ENCODE measurements at places on chromosomes 16 and 17.

GRCh38 chr16:80318107-80318506 lies 222.7 kb upstream of the DYNLRB2 start:
- DNase-seq: no peak

DNA sequence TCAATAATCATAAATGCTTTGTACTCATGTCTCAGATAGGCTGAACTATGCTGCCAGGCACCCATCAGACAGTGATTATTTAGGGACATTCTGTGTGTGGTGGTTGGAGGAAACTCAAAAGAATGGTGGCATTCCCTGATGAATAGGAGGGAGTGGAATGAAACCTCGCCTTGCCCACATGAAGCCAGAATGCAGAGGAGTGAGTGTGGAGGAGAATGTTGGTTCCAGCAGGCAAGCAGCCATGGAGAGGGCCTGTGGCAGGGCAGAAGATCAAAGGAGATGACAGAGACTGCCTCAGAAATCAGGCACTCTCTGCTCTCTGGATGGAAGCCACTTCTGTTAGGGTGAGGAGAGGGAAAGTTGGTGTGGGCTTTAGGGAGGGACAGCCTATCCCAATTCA lies 22.5 kb downstream of the KCTD19 start:
- peak; percentile 72 for DNase-seq

DNA sequence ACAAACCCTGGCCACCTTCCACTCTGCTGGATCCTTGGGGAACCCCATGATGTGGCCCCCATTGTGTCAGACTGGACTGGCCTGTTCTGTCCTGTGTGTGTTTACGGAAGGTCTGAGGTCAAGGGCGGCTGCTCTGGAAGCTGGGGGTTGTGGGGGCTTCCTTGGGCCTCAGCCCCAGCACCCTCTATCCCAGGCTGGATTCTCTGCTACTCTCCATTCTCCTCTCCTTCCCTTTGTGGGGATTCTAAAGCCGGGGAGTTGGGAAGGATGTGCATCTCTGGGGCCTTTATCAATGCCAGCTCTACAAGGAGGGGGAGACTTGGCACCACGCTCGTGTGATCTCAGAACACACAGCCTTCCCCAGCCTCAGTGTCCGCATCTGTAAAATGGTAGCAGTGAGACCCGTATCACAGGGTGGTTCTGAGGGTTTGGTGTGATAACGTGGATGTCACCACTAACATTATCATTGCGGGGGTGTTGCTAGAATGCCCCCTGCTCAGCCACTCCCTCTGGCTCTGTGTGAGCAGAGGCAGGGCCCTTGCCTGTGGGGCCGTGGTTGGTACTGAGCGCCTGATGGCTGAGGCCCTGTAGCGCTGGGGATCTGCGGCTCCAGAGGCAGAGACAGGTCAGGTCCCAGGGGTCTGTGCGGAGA lies 18.1 kb downstream of the ADGRG1 start:
- DNase-seq: no peak

- DNase-seq: peak; percentile 10
Measured at GRCh38 chr17:67211742-67212141, 33.3 kb downstream of the HELZ start.

DNA sequence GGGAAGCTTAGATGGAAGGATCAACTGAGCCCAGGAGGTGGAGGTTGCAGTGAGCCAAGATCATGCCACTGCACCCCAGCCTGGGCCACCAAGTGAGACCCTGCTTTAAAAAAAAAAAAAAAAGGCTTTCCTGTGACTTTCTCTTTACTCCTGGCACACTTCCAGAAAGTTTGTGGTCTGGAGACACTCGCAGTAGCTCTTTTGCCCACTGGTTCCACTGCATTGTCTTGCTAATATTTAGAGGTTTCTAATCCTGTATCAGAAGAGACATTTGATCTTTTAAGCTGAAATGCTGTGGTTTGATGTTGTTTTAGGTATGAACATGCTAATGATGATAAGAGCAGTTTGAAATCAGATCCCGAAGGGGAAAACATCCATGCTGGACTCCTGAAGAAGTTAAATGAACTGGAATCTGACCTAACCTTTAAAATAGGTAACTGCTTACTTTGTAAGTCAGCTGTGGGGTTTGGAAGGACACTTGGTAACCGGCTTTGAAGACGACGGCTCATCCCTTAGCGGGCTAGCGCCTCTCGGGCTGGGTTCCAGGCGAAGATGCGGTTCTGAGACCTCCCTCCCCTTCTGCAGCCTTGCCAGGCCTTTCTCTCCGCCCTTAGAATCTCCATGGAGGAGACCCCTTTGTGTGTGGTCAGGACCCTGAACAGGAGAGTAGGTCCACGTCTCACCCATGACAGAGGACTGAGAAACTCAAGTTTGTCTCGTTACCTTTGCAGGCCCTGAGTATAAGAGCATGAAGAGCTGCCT lies 23.1 kb downstream of the NTAN1 start:
- DNase-seq: no peak

DNA sequence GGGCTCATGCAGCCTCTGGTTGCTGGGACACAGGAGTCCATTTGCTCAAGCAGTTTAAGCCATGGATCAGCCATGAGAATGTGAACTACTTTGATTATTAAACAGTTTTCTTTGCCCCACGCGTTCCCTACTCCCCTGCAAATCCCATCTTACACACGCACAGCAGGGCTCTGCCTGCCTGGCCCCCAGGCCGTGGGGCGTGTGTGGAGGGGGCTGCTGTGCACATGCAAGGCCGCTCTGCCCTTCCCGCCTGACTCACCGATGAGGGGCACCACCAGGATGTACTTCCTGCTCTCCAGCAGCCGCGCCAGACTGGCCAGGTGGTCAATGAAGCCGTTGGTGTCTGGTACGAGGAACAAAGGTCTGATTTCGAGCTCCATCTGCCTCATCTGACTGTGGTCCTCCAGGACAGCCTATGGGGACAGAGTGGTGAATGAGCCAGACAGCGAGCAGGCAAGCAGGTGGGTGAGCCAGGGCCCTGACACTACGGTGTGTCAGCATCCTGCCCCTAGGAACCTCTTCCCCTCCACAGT lies 13.7 kb downstream of the HIC1 start:
- no peak for DNase-seq

DNA sequence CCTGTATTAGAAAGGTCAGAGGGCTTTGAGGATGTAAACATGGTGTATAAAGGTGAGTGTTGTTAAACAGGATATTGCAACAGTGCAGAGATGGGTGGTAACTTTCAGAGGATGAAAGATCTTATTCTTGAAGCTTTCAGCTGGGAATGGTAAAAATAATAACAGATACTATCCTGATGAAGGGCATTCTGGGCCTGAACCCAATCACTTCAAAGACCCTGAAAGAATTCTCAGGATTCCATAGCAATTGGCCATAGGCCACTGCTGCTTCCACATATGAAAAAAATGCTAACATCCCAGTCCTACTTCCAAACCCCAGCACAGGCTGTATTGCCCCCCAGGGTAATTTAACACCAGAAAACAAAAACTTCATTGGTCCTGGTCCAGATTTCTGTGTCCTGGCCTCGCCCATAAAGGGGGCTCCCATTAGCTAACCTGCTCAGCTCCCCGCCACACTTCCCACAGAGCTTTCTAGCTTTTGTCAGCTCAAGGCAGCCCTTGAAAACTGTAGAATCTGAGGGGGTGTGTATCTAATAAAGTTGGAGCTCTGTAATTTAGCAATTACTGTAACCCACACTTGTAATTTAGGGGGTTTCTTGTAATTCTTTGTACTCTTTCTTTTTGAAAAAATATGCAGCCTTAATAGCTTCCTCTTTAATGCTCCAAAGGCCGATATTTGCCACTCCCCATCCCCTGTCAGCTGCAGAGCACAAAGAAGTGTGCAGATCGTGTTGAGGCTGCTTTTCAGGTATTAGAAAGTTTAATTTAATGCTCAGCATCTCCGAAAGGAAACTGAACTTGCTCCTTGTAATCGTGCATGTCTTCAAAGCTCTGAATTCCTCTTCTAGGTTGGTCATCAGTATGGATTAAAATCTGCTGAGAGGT lies 371.5 kb downstream of the SEC14L1 start:
- DNase-seq: no peak

DNA sequence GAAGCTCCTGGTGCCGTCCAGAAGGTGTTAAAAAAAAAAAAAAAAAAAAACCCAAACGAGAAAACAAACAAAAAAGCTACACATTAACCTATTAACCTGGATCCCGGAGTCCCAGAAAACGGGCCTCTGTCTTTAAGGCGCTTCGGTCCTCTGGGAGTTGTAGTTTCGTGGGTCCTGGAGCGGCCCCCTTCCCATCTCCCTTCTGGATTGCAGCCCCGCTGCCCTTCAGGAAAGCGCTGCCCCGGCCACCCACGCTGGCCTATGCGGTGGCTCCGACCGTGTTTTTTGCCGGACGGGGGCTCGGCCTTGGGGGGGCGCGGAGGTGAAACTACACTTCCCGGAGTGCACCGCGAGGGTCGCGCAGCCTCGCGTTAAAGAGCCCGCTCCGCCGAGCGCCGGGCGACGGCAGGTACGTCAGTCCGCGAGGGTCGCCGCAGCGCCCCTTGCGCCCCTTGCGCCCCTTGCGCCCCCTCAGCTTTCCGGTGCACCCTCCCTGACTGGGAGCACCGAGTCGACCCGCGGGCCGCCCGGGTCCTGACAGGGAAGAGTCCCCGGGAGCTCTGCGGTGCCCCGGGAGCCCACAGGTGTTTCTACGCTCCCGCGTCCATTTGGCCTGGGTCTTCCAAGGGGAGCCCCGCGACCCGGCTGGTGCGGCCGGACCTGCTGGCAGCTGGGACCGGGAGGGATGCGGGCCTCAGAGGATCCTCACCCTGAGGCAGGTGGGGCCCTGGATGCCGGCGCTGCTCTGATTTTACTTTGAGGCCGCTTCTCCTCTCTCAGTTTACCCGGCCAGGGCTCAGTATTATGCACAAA lies at the start of gene FCSK:
FCSK (plus strand) TSS at position 374 of the 813 bp plus-strand sequence. CDS start 8,596 bp downstream, outside the sequence.
- DNase-seq: peak; percentile 78

GRCh38 chr17:67022451-67022810 lies 21.9 kb upstream of the CACNG1 start:
- DNase-seq: no peak

GRCh38 chr17:56913000-56913311 lies 893 bp downstream of the TRIM25 start:
- DNase-seq: no peak

DNA sequence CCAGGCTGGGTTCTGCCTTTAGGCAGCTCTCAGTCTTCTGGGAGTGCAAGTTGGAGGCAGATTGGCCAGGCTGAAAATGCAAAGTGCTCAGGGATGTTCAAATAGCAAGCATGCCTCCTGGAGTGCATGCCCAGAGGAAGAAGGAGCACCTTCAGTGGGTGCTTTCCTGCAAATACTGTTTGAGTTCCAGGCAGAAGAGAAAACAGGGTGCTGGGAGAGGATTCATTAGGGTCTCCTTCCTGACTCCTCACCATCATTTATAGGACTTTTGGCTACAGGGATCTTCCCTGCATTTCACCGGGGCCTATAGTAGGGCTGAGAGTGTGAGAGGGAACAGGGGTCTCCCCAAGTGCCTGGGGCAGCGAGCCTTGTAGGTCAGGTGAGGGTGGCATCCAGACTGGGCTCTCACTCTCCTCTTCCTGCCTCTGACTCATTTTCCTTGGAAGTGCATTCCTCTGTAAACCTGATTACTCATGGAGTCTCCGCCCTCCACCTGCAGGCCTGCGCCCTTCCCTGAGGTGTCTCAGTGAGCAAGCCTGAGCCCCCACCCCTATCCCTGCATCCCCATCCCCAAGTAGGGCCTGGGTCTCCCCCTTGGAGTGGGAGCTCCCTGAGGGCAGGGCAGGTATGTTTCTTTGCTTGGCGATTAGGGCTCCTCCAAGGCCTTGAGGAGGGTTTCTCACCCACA lies 17.1 kb upstream of the TNS4 start:
- DNase-seq: no peak

DNA sequence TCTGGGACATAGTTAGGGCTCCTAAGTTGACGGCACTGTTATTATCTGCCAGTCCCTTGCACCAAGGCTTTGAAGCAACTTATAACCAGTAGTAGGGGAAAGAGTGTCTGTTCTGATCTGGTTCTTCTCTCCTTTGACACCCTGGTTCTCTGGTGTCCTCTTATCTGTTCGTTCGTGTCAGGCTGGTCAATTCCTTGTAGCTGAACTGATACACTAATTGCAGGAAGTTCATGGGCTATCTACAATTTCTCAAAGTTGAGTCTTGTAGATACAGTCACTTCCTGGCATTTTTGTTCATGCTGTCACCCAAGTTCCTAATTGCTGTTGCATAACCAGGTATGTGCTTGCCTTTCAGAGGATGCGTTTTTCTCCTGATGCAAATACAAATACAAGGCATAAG lies 17.3 kb upstream of the MYO1D start:
- no peak for DNase-seq

GRCh38 chr17:17401271-17401781 lies 75.5 kb upstream of the MED9 start:
- DNase-seq: peak; percentile 37

DNA sequence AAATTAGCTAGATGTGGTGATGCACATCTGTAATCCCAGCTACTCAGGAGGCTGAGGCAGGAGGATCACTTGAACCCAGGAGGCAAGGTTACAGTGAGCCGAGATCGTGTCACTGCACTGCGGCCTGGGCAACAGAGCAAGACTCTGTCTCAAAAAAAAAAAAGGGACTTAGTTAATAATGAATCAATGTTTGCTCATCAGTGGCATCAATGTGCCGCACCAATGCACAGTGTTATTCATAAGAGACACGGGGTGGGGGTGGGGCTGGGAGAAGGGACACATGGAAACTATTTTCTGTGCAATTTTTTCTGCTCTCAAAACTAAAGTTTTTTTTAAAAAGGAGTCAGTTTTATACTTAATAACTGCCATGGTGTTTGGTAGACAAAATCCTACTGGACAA lies 6.8 kb upstream of the ATP2C2 start:
- no peak for DNase-seq

DNA sequence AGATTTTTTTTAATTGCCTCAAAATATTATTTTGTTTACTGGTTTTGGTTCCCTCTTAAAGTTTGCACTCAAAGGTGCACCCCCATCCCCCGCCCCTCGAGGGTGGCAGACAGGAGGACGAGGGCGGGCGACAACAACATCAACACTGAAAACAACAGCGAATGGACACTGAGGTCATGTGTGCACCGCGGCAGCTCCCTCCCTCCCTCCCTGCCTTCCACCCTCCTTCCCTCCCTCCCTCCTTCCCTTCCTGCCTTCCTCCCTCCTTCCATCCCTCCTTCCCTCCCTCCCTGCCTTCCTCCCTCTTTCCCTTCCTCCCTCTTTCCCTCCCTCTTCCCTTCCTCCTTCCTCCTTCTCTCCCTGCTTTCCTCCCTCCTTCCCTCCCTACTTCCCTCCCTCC lies 1.5 kb upstream of the OSGIN1 start:
- DNase-seq: no peak

GRCh38 chr17:22512997-22513538 lies 820.7 kb downstream of the KCNJ18 start:
- DNase-seq: no peak

DNA sequence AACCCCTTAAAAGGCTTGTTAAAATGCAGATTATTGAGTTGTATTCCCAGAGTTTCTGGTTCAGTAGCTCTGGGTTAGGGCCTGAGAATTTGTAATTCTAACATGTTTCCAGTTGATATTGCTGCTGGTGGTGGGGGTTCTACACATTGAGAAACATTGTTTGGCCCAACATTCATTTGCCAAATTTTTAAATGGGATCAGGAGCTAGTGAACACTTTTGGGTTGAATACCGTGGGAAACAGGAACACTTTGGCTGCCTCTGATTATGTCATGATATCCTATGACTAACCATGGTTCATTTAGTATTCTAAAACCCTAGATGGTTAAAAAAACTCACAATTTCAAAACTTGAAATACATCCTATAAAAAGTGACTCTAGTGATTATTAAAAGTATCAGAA lies 89.3 kb downstream of the RPGRIP1L start:
- DNase-seq: peak; percentile 6

- no peak for DNase-seq
Measured at GRCh38 chr16:80280557-80280956, 260.2 kb upstream of the DYNLRB2 start.
